ENCODE measurements at places on chromosomes 12 and 14.

GRCh38 chr14:21326972-21327371 is 47.1 kb downstream of the RPGRIP1 start:
- DNase-seq = no peak

- DNase-seq = no peak
Observed at GRCh38 chr12:119060847-119061796, 79.8 kb downstream of the SRRM4 start.

DNA sequence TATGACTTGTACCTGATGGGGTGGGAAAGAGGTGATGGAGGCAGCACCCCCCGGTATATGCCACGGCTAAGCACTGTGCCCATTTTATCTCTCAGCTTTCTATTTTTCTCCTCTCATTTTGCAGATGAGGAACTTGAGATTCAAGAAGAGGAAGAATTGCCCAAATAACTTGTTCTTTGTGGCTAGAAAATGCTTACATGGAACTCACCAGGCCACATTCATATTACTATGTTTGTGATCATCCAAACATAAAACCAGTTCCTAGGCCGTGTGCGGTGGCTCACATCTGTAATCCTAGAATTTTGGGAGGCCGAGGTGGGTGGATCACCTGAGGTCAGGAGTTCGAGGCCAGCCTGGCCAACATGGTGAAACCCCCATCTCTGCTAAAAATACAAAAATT is 14.5 kb upstream of the PSMD9 start:
- no peak for DNase-seq

- no peak for DNase-seq
Observed at GRCh38 chr12:3077572-3078081, 448 bp downstream of the TSPAN9 start.

- DNase-seq = no peak
Observed at GRCh38 chr12:91397866-91398532, 215.4 kb upstream of the DCN start.

- no peak for DNase-seq
Observed at GRCh38 chr12:75650100-75650499, 138.7 kb upstream of the KRR1 start.

- no peak for DNase-seq
Observed at GRCh38 chr12:7144414-7145120, 14.4 kb downstream of the CLSTN3 start.

- no peak for DNase-seq
Observed at GRCh38 chr12:105775343-105775742, 363.4 kb downstream of the NUAK1 start.

DNA sequence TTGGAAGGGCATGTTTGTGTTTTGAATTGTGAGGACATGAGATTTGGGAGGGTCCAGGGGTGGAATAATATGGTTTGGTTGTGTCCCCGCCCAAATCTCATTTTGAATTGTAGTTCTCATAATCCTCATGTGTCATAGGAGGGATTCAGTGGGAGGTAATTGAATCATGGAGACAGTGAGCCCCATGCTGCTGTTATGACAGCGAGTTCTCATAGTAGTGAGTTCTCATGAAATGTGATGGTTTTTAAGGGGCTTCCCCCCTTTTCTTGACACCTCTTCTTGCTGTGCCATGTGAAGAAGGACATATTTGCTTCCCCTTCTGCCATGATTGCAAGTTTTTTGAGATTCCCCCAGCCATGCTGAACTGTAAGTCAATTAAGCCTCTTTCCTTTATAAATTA is 260.0 kb downstream of the DUSP6 start:
- DNase-seq = no peak

GRCh38 chr14:91142214-91142668 is 28.4 kb downstream of the DGLUCY start:
- DNase-seq = no peak

DNA sequence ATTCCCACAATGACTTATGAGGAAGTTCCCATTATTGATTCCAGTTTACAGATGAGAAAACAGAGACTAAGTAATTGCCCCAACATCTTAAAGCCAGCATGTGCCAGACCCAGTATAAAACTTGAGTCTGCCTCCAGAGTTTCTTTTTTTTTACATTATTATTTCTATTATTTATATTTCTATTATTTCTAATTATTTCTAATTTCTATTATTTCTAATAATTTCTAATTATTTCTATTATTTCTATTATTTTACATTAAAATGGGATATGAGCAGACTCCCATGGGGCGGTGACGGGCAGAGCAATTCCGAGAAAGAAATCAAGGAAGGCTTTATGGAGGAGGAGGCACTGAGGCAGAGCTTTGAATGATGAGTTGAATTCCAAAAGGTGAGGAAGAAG is 54.4 kb upstream of the BDKRB2 start:
- no peak for DNase-seq

DNA sequence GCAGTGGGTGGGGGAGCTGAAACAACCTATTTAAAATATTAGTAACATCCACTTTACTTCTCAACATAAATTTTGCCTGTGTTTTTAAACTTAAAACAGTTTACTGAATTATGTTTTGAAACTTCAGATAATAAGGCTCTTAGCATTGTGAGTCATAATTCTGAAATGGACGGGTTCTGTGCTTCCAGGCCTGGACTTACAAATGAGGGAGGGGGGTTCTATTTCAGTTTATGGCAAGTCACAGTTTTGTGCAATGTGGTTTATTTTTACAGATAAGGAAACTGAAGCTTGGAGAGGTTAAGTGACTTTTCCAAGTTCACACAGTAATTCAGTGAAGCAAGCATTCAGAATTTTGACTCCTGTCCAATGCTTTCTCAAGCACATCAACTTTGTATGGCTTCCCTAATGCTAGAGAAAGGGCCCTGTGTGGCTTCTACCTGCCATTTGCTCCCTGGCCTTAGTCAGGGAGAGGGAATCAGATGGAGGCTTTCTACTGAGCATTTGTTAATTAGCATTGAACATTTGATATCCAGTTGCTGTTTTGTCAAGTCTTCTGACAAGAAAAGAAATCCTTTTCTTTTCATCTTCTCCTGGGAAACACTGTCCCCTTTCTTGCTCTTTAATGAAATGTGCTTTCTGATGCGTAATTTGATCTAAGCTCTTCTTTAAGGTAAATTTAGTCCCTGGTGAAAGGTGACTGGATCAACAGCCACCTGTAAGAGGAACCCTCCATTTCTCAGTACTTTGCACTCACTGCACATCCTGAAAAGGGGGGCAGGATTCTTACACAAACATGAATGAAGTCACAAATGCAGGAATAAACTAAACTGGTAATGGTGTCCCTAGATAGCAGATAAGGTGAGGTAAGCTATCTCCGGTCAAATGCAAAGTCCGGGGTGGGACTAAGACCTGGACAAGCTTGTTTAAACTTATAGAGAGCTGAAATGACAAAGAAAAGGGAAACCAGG is 2.5 kb upstream of the SALL2 start:
- no peak for DNase-seq

GRCh38 chr12:79514730-79515529 is 175.8 kb downstream of the PAWR start:
- DNase-seq = no peak

DNA sequence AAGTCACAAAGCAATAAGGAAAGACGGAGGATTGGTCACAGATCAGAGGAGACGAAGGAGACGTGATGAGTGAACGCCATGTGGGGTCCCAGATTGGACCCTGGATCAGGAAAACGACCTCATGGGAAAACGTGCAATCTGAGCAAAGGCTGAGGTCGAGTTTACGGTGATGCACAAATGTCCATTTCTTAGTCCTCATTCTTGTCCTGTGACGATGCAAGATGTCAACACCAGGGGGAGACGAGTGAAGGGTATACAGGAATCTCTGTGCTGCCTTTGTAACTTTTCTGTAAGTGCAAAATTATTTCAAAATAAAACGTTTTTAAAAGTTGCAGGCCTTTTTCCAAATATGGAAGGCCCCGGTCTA is 329.8 kb downstream of the MED13L start:
- no peak for DNase-seq

- no peak for DNase-seq
Observed at GRCh38 chr12:74890237-74890599, 319.4 kb downstream of the KCNC2 start.

- DNase-seq = no peak
Observed at GRCh38 chr12:23014749-23015148, 389.8 kb downstream of the ETNK1 start.

DNA sequence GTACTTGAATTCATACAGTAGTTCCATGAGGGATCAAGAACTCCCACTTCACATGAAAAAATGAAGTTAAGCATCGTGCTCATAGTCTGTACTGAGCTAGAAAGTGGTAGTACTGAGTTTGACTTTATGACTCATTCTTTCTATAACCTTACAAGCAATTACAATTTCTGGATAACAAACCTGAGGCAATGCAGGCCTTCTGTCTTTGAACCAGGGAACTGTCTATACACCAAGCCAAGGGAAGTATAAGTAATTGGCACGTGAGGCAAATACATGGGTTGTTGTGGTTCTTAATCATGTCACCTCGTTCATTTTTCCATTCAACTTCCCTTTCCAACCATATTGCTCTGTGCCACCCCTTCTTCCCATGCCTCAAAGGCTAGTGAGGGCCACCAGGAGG is 16.8 kb downstream of the GNS start:
- no peak for DNase-seq

- DNase-seq = no peak
Observed at GRCh38 chr12:2094597-2094996, 41.8 kb downstream of the CACNA1C start.

DNA sequence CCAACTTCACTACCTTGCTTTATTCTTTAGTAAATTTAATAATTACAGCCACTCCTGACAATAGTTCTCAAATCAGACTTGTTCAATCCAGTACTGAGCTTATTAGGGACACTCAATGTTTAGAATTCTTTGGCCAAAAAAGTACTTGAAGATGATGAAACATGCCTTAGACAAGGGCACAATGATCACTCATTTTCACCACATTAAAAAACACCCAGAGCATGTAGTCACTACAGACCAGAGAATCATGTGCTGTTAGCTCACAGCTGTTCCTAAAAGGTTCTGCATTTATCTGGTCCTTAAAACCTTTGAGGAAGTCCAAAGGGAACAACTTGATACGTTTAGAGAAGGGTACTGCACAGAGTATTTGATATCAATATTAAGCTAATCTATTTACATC is 98.7 kb downstream of the INSM2 start:
- DNase-seq = no peak

DNA sequence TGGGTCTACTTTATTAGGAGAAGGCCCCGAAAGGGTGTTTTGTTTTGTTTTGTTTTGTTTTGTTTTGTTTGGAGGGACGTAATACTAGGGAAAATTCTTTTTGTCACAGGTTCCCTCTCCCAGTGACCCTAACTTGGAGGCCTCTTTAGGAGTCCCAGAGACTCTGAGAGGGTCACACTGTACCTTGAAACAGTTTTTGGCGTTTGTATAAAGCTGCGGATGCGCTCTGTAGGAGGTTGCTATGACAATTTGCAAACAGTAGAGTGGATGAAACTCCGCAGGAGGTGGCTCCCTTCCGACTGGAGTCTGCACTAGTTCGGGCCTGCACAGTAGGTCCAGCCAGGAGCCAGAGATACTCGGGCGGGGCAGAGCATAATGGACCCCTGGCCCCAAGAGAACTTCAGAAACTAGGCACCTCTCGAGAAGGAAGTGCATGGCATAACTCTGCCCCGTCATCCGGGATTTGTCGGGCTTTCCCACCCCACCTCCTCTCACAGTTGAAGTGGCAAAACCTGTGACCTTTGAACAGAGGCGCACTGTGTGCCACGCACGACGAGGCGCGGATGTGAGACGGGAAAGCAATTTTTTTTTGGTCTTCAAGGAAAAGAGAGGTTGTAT is 1.3 kb upstream of the DYRK2 start:
- DNase-seq = no peak

DNA sequence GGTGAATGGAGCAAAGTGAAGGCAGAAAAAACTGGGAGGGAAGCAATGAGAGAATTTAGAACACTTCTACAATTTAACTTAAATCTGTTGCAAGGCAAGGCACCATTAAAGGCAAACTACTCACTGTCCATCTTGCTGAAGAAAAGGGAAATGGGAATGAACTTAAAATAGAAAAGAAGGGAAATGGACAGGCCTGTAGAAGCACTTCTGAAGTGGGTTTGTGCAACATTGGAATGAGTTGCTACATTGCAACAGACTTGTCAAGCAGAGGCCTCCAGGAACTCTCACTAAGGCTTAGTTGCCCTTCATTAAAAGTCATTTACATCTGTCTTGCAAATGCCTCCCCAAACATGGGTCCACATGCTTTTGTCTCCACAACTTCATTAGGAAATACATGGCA is 13.7 kb upstream of the OR10AD1 start:
- no peak for DNase-seq

GRCh38 chr12:24814379-24815113 is 134.4 kb downstream of the BCAT1 start:
- no peak for DNase-seq

GRCh38 chr12:6534695-6534944 is 303 bp downstream of the GAPDH start:
- no peak for DNase-seq

GRCh38 chr12:84660139-84660538 is 252.5 kb downstream of the SLC6A15 start:
- no peak for DNase-seq

GRCh38 chr14:94673071-94673470 is 60.9 kb downstream of the SERPINA3 start:
- DNase-seq = no peak

GRCh38 chr14:62745496-62745895 is 299.8 kb downstream of the KCNH5 start:
- no peak for DNase-seq

GRCh38 chr12:132503618-132504204 is 13.8 kb downstream of the FBRSL1 start:
- no peak for DNase-seq

GRCh38 chr12:6058481-6059161 is 65.8 kb downstream of the VWF start:
- DNase-seq = no peak

GRCh38 chr12:100875771-100876170 is 81.2 kb downstream of the ANO4 start:
- no peak for DNase-seq

DNA sequence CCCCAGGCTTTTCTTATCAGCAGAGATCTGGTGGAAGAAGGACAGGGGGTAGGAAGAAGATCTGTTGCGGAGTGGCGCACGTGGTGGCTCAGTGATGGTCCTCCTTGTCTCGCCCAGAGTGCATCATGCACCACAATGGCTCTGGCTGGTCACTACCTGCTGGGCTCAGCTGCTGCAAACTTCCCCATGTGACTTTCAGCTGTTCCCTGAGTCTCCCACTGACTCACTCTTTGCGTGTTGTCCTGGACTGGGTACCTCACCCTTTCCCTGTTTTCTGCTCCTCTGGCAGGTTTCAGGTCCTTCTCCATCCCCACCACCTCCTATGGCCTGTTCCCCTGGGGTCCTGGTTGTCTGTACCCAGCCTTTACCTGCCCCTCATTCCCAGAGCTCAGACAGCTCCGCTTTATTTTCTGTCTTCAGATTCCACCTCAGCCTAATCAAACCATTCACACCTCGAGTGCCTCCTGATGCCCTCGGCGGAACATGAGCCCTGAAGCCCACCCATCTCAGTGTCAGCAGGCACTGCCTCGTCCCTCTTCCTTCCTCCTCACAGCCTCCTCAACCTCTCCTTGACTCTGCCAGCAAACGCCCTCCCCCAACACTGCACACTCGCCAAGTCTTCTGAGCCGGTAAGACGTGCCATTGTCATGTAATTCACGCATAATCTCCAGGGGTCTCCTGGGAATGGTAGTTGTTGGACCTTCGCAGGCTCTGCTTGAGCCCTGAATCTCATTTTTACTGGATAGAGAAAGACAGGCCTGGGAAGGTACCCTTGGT is 1.8 kb downstream of the C1R start:
- no peak for DNase-seq

GRCh38 chr14:22481546-22481945 is 107.5 kb downstream of the DAD1 start:
- DNase-seq = no peak
